ENCODE measurements at places on chromosomes 13 and 19.

GRCh38 chr13:63381078-63381859 is 1965.6 kb upstream of the PCDH20 start:
- no peak for DNase-seq

- no peak for DNase-seq
Observed at GRCh38 chr13:44049081-44049945, 169.6 kb downstream of the LACC1 start.

GRCh38 chr19:6221878-6222746 is 57.7 kb downstream of the MLLT1 start:
- DNase-seq: no peak

GRCh38 chr19:55070466-55071128 is 5.1 kb upstream of the EPS8L1 start:
- DNase-seq: no peak

- no peak for DNase-seq
Observed at GRCh38 chr13:50990818-50991506, 81.4 kb downstream of the RNASEH2B start.

DNA sequence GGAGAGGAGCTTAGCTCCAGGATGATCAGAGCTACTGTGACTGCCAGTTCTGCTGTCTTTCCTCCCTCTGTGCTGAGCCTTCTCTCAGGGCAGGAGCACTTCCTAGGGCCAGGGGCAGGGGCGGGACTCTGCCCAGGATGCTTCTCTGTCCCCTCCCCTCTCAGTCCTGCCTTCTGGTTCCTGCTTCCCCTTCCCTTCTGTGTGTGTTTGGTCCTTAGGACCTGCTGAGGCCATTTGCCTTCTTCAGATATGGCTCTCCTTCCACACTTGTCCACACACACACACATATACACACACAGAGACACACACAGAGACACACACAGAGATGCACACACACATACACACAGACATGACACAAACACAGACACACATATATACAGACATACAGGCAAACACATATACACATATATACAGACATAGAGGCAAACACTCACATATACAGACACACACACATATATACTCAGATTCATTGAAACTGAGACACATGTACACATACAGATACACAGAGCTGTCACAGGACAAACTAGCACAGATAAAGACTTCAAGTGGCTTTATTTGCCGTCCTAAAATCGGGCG is 22.0 kb upstream of the CD177 start:
- no peak for DNase-seq

GRCh38 chr19:42965176-42965575 is 28.2 kb upstream of the PSG7 start:
- no peak for DNase-seq

- DNase-seq: no peak
Observed at GRCh38 chr19:19211499-19212420, at the start of gene NCAN. TSS of gene NCAN (plus strand) at chr19:19211958. CDS start at chr19:19216954, 4,996 bp downstream.

GRCh38 chr19:6383188-6383587 is 7.5 kb upstream of the PSPN start:
- no peak for DNase-seq

DNA sequence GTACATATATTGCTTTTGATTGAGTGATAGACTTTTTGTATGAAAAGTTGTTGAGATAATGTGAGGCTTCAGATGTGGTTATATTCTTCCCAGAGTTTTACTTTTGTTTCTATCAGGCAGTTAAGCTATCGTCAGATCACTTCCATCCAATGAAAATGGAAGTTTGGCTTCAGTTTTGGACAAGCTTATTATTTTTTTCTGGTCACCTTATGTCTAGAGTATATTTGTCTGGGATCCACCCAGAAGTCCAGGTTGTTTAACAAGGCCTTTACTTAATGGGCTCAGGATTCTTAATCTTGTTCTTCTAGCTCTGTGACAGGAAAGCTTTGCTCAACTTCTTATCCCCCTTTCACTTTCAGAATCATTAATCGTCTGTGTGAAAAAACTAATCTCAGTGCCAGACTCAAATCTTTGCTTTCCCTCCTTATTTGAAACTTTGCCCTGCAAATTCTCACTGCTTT is 150.9 kb downstream of the PDS5B start:
- peak; percentile 67 for DNase-seq

DNA sequence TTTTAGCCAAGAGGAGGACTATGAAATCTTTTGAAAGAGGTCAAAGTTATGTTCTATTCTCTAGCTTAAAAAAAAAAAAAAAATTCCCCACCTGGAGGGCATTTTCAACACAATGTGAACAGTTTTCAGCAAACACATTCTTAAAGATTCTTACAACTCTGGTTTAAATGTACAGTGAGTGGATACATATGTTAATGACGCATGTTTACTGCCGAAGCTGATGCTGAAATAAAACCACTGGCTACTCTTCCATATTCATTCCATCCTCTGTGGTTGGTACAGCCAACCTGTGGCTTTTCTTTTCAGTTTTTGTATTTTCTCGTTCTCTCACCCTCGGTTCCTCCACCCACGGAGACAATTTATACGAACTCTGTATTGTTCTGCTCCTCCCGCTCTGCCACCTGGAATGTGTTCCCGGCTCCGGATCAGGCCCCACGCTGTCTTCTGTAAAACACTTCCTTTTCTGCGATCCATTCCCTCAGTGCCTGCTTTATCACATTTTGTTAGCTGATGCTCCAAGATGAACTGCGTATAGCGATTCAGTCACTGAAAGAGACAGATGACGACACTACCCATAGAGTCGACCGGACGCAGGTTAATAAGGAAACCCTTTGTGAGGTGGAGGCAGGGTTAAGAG is 466.4 kb upstream of the ARGLU1 start:
- DNase-seq: no peak

- no peak for DNase-seq
Observed at GRCh38 chr19:15974856-15975255, 26.0 kb downstream of the OR10H4 start.

- no peak for DNase-seq
Observed at GRCh38 chr19:52622261-52622660, 15.9 kb downstream of the ZNF83 start.

- no peak for DNase-seq
Observed at GRCh38 chr13:97267418-97268059, 45.4 kb downstream of the MBNL2 start.

DNA sequence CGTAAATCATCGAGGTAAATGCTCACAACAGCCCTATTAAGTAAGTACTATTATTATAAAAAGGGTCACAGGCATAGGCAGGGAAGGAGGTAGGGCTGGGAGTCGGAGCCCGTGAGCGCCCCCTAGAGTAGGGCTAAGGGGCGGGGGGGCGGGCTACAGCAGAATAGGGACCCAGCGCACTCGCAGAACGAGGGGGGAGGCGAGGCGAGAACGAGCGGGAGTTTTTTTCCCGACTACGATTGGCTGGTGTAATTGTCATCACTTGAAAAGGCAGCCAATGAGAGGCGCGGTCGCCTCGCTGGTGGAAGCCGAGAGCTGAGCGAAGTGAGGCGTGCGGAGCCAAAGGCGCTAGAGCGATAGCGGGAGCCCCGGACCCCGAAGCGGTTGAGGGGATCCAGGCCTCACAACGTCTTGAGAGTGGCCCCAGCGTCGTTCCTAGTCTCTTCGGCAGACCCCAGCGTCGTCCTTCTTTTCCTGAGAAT is 24.2 kb downstream of the KEAP1 start:
- peak; percentile 95 for DNase-seq

GRCh38 chr19:51242881-51243630 is 7.8 kb upstream of the SIGLECL1 start:
- DNase-seq: no peak

- DNase-seq: no peak
Observed at GRCh38 chr13:73212482-73212881, 153.7 kb downstream of the KLF5 start.

GRCh38 chr13:91516799-91517198 is 118.4 kb downstream of the GPC5 start:
- no peak for DNase-seq

GRCh38 chr19:16518483-16519229 is 22.5 kb downstream of the C19orf44 start:
- no peak for DNase-seq

- DNase-seq: no peak
Observed at GRCh38 chr13:67175836-67176459, 54.2 kb downstream of the PCDH9 start.

GRCh38 chr19:42407085-42407815 is 17.2 kb upstream of the CNFN start:
- no peak for DNase-seq

DNA sequence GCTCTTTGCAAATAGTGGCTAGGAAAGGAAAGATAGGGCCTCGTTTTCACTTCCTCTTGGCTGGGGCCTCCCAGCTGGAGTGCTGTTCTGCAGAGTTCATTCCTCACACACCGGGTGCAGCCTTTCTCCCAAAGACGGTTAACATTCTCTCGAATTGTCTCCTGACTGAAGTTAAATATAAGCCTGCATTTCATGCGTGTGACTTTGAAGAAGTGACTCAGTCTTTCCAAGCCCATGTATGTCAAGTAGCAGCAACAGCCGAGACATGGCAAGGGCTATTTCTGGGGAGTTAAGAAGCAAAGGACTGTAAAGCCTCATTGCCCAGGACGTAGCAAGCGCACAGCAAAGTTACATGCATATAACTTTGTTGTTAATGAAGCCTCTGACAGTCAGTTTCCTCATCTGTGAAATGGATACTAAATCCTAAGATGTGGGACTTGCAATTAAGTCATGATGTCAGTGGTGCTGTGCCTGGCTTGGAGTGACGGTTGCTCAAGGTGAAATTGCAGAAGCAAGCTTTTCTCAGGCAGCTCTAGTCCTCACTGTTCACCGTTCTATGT is 502.4 kb downstream of the MYO16 start:
- no peak for DNase-seq

- no peak for DNase-seq
Observed at GRCh38 chr13:94646904-94647303, 45.2 kb downstream of the GPR180 start.

DNA sequence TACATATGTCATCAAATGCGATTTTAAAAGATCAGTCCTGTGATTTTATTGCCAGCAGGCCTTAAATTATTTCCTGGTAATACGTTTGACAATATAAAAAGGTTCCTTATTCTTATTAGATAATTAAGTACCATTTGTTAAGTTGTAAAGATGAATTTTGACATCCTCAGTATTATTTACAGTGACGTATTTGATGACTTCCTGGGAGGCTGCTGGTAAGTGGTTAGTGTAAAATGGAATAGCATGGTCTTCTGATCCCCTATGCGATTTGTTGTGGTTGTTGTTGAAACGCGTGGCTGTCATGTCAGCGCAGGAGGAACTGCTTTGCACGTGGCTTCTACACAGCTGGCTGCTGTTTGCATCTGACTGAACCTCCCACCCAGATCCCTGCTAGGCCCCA is 99.7 kb downstream of the DCLK1 start:
- DNase-seq: no peak

DNA sequence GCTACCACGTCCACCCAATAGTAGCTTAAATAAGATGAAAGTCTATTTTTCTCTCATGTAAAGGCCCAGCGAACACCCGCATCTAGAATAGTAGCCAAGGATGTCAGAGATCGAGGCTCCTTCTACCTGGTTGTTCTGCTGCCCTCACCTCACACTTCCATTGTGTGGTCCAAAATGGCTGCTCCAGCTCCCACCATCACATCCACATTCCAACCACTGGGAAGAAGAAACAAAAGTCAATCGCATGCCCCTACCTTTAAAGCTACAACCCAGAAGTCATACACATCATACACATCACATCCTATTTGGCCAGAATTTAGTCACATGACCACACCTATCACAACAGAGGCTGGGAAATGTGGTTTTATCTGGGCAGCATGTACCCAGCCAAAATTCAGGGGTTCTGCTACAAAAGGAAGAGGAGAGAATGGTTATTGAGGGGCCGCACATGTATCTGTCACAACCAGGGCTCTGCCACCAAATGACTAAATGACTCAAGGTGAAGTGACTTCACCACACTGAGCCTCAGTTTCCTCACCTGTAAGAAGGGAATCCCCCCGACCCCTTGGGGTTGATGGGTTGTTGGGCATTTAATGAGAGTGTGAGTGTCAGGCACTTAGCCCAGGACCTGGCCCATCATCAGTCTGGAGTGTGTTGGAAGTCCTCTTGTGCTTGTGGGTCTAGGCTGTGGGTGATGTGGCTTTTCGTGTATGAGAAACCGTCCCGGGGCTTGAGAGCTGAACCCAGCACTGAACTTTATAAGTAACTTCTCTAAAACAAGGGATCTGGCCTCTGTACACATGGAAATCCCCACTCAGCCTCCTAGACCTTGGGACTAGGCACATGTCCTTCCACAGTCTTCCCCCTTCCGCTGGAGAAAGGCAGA is 10.2 kb upstream of the CBLC start:
- DNase-seq: peak; percentile 42
